H1 (cell line): ENCODE measurements at places on chromosomes 7 and 10. TPM values are rescaled to one million over a fixed set of nuclear protein-coding genes. Genes with fewer than 3 reads are reported as not detected.

DNA sequence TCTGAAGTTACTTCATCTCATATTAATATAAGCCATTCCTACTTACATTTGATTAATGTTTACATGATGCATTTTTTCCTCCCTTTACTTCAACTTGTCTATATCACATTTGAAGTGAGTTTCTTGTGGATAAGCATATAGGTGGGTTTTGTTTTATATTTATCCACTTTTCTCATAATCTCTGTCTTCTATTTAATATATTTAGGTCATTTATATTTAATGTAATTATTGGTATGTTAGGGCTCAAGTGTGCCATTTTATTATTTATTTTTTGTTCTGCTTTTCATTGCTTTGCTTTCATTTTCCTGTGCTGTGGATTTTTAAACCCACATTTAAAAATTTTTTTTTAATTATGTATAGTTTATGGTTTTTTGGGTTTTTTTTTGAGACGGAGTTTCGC is 54.8 kb downstream of the OGDH start:
- H3K36me3 ChIP-seq: peaks cover 17% of the 10 kb centered on the region; the same call in 1 of the 2 replicates
- no peak for DNase-seq
- no peaks in the 10 kb centered on the region for H3K27me3 ChIP-seq
- H3K27ac ChIP-seq: no peak overlapping the region
- H3K4me1 ChIP-seq: no peaks in the 10 kb centered on the region

Gene C10orf62
- total RNA-seq: not detected in 2 replicates

- no peaks in the 10 kb centered on the region for H3K27me3 ChIP-seq
- DNase-seq: no peak
- no peak overlapping the region for H3K27ac ChIP-seq
- no peaks in the 10 kb centered on the region for H3K36me3 ChIP-seq
- no peak overlapping the region for H3K4me3 ChIP-seq
These were observed 188.9 kb upstream of the CDK1 start for GRCh38 chr10:60589376-60589775.

- peak overlapping the region; percentile 58 for H3K4me3 ChIP-seq
- H3K36me3 ChIP-seq: no peaks in the 10 kb centered on the region
- H3K4me1 ChIP-seq: peaks cover 8% of the 10 kb centered on the region
- peaks cover 4% of the 10 kb centered on the region; the same call in 1 of the 2 replicates for H3K27me3 ChIP-seq
These were observed 16.1 kb downstream of the SSC4D start for GRCh38 chr7:76393116-76394031.

GRCh38 chr7:17661982-17662585 is 278.2 kb downstream of the SNX13 start:
- H3K4me1 ChIP-seq: peaks cover 3% of the 10 kb centered on the region; the same call in 1 of the 2 replicates
- H3K27ac ChIP-seq: no peak overlapping the region
- no peak for DNase-seq
- H3K27me3 ChIP-seq: no peaks in the 10 kb centered on the region

GRCh38 chr7:134520130-134520529 is 7.2 kb upstream of the AKR1B10 start:
- no peaks in the 10 kb centered on the region for H3K36me3 ChIP-seq
- no peak for DNase-seq
- no peaks in the 10 kb centered on the region for H3K27me3 ChIP-seq
- no peak overlapping the region for H3K4me3 ChIP-seq
- no peak overlapping the region for H3K27ac ChIP-seq

Gene GHRHR
- 6.1 and 6.5 TPM in 2 replicates for total RNA-seq

Gene MYH16
- not detected in 2 replicates for total RNA-seq

- no peak for DNase-seq
- H3K4me1 ChIP-seq: no peaks in the 10 kb centered on the region
- H3K4me3 ChIP-seq: no peak overlapping the region
- no peaks in the 10 kb centered on the region for H3K36me3 ChIP-seq
- no peak overlapping the region for H3K27ac ChIP-seq
These were observed 728.3 kb downstream of the SORCS1 start for GRCh38 chr10:106436123-106436715.

DNA sequence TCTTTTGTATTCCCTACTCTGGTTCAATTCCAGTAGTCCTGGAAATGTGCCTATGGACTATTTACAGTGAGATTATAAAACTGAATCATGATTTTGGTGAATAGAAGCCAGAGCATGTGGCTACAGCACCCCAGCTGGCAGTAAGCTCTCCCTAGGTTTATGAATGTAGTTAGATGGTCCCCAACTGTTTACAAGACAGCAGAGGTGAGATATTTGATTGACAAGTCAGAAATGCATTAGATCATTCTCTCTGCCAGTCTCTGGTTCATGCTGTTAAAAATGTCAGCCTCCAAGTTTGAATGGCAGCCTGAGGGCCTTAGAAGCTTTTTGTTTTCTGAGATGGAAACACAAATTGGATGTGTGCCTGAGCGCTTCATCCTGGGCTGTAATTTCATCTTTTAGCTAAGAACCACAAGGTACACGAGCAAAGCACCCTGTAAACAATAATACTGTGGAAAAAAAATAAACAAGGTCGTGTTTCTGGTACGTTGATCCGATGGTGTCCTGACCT is 85.0 kb downstream of the BTRC start:
- DNase-seq: no peak
- H3K27ac ChIP-seq: no peak overlapping the region
- H3K36me3 ChIP-seq: no peaks in the 10 kb centered on the region
- no peak overlapping the region for H3K4me3 ChIP-seq
- no peaks in the 10 kb centered on the region for H3K4me1 ChIP-seq

Gene HOXA1
- total RNA-seq: not detected in 2 replicates

GRCh38 chr7:140685407-140686087 is 11.0 kb upstream of the NDUFB2 start:
- no peaks in the 10 kb centered on the region for H3K27me3 ChIP-seq
- no peaks in the 10 kb centered on the region for H3K4me1 ChIP-seq
- no peak for DNase-seq
- H3K36me3 ChIP-seq: no peaks in the 10 kb centered on the region

DNA sequence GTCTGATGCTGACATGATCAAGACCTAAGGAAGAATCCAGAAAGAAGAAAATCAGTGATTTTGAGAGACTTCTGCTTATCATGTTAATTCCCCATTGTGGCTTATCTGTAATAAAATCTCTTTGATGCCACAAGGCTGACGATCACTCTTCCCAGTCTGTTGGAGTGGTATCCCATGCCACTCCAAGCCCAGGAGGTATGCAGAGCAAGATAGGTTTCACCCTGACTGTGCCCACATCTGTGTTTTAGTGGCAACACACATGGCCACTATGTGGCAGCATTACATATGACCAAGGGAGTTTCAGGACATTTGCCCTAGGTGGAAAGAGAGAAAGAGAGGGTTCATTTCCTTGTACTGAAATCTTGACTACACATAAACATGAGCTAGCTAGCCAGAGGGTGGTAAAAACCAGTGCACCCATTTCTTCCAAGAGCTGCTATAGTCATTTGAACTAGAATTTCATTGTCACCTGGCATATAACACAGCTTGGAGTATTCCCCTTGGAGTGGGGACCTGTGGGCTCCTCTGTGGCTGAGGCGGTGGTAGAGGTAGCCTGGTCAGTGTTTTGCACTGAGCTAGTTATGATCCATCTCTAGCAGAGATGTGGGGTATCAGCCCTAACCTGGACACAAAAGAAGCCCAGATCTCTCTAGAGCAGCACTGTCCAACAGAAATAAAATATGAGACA is 20.8 kb downstream of the LAMB4 start:
- no peaks in the 10 kb centered on the region for H3K4me1 ChIP-seq
- no peaks in the 10 kb centered on the region for H3K36me3 ChIP-seq
- DNase-seq: no peak
- no peaks in the 10 kb centered on the region for H3K27me3 ChIP-seq

GRCh38 chr10:123548770-123549169 is 117.4 kb upstream of the GPR26 start:
- no peak overlapping the region for H3K27ac ChIP-seq
- H3K4me3 ChIP-seq: no peak overlapping the region
- no peaks in the 10 kb centered on the region for H3K36me3 ChIP-seq

DNA sequence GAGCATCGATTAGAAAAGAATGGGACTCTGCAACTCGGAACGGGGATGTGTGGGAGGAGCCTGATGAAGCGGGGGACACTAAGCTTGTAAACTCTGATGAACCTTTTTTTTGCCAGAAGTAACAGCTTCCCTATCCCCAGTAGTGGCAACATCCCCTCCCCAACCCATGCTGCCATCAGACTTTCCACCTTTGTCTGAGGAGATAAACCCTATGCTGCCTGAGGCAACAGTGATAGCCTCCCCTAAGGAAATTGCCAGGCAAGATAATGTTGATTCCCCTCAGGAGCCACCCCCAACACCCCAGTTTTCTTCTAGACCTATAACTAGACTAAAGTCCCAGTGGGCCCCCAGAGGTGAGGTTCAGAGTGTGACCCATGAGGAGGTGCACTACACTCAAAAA is 173.7 kb downstream of the AKR1D1 start:
- no peak for DNase-seq
- no peaks in the 10 kb centered on the region for H3K36me3 ChIP-seq
- peaks cover 16% of the 10 kb centered on the region; the same call in 1 of the 2 replicates for H3K4me1 ChIP-seq
- H3K4me3 ChIP-seq: no peak overlapping the region
- H3K27ac ChIP-seq: no peak overlapping the region
- H3K27me3 ChIP-seq: no peaks in the 10 kb centered on the region

GRCh38 chr10:80137920-80138319 is 5.4 kb downstream of the PLAC9 start:
- H3K27me3 ChIP-seq: peaks cover 8% of the 10 kb centered on the region; the same call in 1 of the 2 replicates
- H3K4me1 ChIP-seq: no peaks in the 10 kb centered on the region
- H3K36me3 ChIP-seq: no peaks in the 10 kb centered on the region
- no peak overlapping the region for H3K4me3 ChIP-seq
- DNase-seq: no peak
- no peak overlapping the region for H3K27ac ChIP-seq

DNA sequence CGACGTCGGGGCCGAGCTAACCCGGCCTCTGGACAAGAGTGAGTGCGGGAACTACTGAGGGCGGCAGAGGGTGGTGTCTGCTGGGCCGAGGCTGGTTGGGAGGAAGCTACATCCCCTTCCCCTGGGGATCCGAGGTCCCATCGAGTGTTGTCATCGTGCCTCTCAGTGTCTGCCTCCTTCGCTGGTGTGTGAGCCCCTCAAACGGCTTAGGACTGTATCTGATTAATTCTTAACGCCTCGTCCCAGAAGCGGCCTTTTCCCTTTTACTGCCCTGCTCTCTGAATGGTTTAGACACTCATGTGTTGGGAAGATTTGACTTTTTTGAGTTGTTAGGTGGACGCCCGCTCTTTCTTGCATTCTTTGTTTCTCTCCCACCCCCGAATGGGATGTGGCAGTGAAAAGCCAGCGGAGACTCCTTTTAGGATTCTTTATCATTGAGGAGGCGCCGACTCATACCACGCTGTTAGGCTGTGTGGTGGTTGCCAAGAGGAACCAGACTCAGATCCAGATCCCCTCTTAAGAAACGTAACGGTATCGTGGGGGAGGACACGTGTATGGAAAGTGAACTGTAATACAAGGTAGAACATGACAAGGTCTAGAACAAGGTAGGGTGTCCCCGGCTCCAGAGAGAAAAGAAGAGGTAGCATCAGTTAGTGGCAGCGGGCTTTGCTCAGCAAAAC is 631 bp downstream of the SUPV3L1 start:
- H3K4me3 ChIP-seq: peak overlapping the region; percentile 91
- peaks cover 3% of the 10 kb centered on the region for H3K4me1 ChIP-seq
- H3K27ac ChIP-seq: peak overlapping the region; percentile 98
- no peaks in the 10 kb centered on the region for H3K36me3 ChIP-seq
- DNase-seq: no peak
- H3K27me3 ChIP-seq: no peaks in the 10 kb centered on the region

DNA sequence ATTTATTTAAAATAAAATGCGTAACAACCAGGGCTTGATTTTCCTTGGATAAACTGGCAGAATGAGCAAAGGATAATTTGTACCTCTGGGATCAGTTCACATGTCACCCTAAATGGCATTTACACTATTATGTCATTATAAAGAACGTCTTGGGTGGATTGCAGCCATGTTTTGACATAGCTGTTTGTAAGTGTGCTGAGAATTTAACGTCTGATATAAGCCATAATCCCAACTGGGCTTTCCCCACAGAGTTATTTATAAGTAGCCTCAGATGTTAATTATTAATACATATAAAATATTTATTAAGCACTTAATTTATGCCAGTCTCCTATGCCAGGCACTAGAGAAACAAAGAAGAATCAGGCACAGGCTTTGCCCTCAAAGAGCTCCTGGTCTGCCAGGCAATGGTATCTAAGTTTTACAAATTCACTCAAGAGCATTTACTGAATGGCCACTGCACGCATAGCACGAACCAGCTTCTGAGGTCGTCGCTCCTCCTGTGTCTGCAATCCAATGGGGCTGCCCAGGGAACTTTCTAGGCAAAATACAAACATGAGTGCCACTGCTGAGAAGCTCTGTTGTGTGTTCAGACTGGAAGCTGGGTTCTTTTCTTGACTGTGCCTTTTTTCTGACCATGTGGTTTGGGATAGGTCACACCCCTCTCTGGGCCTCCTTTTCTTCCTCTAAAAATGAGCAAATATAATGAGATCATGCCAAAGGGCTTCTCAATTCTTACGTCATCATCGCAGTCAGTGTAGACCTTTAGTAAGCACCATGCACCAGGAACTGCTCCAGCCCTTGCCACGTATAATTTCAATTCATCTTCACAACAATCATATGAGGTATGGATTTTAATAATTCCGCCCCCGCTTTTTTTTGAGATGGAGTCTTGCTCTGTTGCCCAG is 11.3 kb upstream of the CTBP2 start:
- DNase-seq: no peak
- no peaks in the 10 kb centered on the region for H3K27me3 ChIP-seq
- H3K36me3 ChIP-seq: no peaks in the 10 kb centered on the region
- H3K27ac ChIP-seq: no peak overlapping the region
- no peaks in the 10 kb centered on the region for H3K4me1 ChIP-seq

- H3K4me3 ChIP-seq: no peak overlapping the region
- DNase-seq: no peak
- H3K27ac ChIP-seq: no peak overlapping the region
These were observed 29.2 kb downstream of the ANXA8 start for GRCh38 chr10:47454780-47455058.

Gene LOXL4
- 0.13 and 0.42 TPM in 2 replicates for total RNA-seq

- H3K27me3 ChIP-seq: no peaks in the 10 kb centered on the region
- H3K4me1 ChIP-seq: no peaks in the 10 kb centered on the region
- DNase-seq: no peak
These were observed 85.4 kb upstream of the PDGFA start for GRCh38 chr7:604884-605531.

GRCh38 chr10:95531994-95532399 is 29.2 kb downstream of the SORBS1 start:
- H3K27me3 ChIP-seq: no peaks in the 10 kb centered on the region
- no peak overlapping the region for H3K4me3 ChIP-seq
- peaks cover 5% of the 10 kb centered on the region for H3K4me1 ChIP-seq
- no peaks in the 10 kb centered on the region for H3K36me3 ChIP-seq
- no peak overlapping the region; the same call in 1 of the 2 replicates for H3K27ac ChIP-seq

Gene HECW1
- 10.5 and 12.7 TPM in 2 replicates for total RNA-seq
